ENCODE measurements at places on chromosomes 16 and 17.

DNA sequence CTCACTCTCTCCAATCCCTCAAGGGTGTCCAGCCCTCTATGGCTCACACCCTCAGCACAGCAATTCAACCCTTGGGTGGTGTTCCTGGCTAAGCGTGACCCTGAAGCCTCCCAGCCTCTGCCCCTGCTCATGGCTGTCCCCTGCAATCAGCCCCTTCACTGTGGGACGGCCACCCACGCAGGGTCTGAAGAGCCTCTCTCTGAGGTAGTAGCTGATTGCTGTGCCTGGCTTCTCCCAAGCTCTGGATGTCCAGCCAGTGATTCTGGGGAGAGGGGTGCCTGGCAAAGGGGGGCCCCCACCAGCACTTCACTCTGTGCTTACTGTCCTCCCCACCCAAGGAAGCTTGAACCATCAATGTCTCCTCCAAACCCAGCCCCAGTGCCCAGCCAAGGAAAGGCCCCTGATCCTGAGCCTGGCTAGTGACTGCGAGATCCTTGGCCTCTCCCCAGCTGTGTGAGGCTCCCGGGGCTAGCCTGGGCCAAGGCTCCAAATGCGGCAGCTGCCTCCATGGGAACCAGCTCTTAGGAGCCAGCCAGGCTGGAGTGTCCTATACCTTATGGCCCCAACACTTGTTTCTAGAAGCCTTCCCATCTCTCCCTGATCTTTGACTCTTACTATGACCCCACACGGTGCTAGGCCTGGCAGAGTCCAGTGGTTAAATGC, 9.9 kb downstream of the MTSS2 start:
- no peak for DNase-seq

DNA sequence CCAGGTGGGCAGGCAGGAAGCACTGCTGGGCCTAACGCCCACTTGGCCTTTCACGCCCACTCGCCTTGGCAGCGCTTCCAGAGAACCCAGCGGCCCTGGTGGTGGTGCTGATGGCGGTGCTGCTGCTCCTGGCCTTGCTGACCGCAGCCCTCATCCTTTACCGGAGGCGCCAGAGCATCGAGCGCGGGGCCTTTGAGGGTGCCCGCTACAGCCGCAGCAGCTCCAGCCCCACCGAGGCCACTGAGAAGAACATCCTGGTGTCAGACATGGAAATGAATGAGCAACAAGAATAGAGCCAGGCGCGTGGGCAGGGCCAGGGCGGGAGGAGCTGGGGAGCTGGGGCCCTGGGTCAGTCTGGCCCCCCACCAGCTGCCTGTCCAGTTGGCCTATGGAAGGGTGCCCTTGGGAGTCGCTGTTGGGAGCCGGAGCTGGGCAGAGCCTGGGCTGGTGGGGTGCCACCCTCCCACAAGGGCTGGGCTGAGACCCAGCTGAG, 64.7 kb downstream of the MRC2 start:
- DNase-seq: no peak

DNA sequence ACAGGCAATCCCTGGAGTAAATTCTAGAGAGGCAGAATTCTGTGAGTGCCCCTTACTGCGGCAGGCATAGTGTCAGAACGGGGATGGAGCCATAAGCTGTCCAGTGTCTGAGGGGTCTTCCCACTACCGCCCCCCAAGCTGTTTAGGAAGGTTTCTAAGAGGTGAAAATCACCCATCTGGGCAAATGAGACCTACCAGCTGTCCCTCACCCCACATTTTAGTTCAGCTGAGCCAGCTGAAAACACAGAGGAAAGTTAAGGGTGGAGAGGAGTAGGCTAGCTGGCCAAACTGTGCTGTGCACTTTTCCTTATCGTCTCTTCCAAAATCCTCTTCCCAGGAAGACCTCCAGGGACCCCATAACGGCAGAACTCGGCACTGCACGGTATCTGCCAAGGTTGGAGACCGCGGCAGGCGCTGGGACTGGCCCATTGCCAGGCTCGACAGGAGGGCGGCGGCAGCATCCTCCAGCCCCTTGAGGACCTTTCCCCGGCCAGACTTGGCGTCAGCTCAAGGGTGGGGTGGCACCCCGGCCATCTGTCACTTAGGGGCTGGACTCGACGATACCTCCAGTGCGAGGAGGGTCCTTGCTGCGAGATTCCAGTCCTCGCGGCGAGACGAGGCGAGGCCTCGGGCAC, 955 bp downstream of the ACLY start:
- DNase-seq: no peak

DNA sequence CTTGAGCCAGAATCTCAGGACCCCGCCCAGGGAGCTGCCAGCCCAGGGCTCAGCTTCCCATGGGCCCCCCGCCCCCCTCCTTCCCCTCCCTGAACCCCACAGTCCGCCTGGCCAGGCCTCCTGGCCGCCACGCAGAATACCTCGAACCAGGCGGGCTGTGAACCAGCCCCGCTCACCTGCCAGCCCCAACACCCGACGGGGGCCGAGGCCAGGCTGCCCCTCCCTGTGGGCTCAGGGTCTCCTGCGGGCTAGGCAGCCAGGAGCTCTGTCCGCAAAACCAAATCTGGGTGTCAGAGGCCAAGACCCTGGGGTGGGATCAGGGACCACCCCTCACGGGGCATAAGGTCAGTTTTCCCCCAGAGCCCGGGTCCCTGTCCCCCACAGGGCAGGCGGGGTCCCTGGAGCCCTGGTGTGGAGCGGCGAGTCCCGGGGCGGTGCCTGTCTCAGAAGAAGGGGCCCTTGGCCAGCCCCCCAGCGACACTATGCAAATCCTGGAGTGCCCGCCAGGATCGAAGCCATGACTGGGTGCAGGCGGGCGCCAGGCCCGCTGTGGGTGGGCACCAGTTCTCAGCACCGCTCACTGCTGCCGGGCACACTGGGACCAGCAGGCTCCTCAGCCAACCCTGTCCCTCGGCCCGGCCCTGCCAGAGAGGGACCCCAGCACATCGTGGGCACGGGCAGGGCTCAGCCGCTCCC, 6.4 kb upstream of the PRR35 start:
- DNase-seq: no peak

- peak; percentile 43 for DNase-seq
These were observed 49.1 kb downstream of the STAT5A start for GRCh38 chr17:42337442-42337841.

GRCh38 chr17:17780922-17781590, 55.7 kb downstream of the SREBF1 start:
- no peak for DNase-seq

DNA sequence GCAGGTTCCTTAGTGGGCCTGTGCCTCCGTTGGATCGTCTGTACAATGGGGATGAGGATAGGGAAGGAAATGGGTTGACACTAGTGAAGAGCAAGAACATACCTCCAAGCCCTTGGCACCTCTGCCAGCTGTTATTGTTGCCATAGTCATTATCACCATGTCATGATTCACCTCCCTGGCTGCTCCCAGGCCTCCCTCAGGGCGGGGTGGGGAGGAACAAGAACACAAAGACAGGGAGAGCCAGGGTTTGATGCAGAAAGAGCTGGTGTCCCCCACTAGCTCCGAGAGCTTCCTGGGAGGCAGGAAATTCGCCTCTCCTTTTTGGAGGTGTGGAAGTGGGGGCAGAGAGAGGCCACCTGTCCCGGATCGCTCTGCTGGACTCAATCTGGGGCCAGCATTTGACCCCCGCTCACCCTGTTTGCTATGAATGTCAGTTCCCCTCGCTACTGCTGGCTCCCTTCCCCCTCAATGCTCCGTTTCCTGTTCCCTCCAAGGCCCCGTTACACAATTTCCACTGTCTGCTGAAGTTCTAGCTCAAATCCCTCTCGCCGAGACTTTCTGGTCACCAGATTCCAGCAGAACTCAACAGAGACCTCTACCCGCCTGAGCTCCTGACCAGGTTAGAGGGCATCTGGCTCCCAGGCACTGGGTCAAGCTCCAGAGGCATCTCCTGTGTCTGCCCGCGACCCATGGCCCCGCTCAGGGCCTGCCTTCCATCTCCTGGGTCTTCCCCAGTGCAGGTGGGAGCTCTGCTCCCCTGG, 9.1 kb downstream of the TIMP2 start:
- DNase-seq: no peak

- no peak for DNase-seq
These were observed 1.3 kb downstream of the METTL23 start for GRCh38 chr17:76727745-76728456.
